ENCODE measurements at places on chromosomes 12 and 14.
A peak's percentile ranks its signal among the peaks of the same experiment; 100 is the strongest.

GRCh38 chr12:54127538-54128259 is 61.1 kb downstream of the SMUG1 start:
- DNase-seq: no peak

GRCh38 chr12:85155791-85156190 is 119.6 kb downstream of the LRRIQ1 start:
- DNase-seq: no peak

- DNase-seq: no peak
Measured at GRCh38 chr12:1421091-1421846, 173.1 kb downstream of the FBXL14 start.

- DNase-seq: no peak
Measured at GRCh38 chr12:47160316-47161244, 80.8 kb upstream of the AMIGO2 start.

GRCh38 chr12:12600659-12601058 is 11.0 kb upstream of the CREBL2 start:
- no peak for DNase-seq

DNA sequence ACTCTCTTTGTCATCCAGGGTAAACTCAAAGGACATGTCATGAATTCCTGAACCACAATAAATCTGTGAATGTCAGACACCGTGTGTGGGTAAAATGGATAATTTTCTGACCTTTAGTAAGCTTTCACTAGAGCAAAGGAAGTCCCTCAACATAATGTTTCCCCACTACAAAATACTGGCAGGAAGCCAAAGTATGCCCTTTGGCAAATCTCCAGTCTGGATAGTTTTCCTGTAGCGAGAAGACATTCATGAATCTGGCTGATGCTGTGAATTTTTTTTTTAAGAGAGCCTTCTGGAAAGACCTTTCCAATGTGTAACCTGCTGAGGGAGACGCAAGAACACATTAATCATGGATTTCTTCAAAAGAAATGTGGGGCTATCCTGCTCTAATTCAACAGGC is 389.6 kb upstream of the DDHD1 start:
- DNase-seq: no peak

- DNase-seq: no peak
Measured at GRCh38 chr14:26896447-26896846, 298.6 kb upstream of the NOVA1 start.

GRCh38 chr12:9757433-9758025 is 3.2 kb downstream of the CD69 start:
- DNase-seq: no peak

DNA sequence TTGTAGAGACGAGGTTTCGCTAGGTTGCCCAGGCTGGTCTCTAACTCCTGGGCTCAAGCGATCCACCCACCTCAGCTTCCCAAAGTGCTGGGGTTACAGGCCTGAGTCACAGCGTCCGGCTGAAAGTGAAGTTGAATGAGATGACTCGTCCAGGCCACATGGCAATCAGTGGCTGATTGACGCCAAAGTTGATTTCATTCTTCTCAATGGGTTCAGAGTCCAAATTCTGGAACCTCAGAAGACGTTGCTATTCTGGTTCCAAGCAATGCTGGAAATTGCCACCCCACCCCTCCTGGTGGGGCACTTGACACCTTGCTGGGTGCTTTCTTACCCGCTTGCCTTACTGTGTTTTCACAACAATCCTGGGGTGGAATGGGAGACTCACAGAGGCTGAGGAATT is 14.9 kb downstream of the ABCB9 start:
- DNase-seq: no peak

- DNase-seq: no peak
Measured at GRCh38 chr14:79278286-79278797, 933.0 kb downstream of the DIO2 start.

DNA sequence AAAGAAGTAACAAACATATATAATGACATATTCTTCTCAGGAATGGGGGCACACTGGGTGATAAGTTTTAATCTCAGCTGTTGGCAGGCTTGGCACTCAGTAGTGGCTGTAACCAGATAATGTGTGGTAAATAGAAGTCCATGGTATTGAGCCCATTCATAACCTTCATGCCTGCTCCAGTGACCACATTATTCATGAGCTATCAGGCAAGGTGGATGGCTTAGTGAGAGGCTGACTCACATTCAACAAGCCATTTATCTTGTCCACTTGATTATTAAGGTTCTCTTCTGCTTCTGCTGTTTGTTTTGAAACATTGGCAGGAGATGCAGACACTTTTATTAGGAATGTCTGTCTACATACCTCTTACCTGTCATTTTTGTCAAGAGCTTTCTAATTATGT is 950.4 kb upstream of the LRFN5 start:
- DNase-seq: no peak

- no peak for DNase-seq
Measured at GRCh38 chr12:15830538-15830937, 41.4 kb upstream of the EPS8 start.

- DNase-seq: no peak
Measured at GRCh38 chr12:75704664-75705063, 193.3 kb upstream of the KRR1 start.

DNA sequence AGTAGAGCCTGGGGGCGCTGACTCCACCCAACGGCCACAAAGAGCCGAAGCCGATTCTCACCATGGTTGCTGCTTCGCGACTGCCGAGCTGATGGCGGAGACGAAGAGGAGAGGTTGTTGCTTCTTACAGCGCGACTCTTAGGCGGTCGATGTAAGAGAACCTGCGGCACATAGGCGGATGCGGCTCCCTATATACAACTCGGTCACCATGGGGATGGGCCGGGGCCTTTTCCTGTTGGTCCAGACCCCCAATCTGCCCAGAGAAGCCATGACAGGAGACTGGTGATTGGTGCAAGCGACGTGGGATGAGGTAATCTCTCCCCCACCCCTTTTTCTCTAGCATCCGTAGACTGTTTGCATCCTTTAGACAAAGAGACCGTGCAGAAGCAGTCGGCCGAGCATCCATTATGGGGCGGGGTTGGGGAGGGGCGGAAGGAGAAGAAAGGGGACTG is at the start of gene TUBA1A:
Gene TUBA1A (minus strand): TSS at position 165 of the 452 bp plus-strand sequence. CDS start 101 bp downstream, at position 64.
- peak; percentile 91 for DNase-seq

GRCh38 chr12:115661112-115661511 is 616.4 kb downstream of the MED13L start:
- DNase-seq: no peak

GRCh38 chr12:110310763-110311162 is 29.7 kb downstream of the ATP2A2 start:
- no peak for DNase-seq

GRCh38 chr14:101082436-101083384 is 179.2 kb upstream of the RTL1 start:
- DNase-seq: no peak

- no peak for DNase-seq
Measured at GRCh38 chr14:61104358-61104757, 123.3 kb downstream of the SLC38A6 start.

DNA sequence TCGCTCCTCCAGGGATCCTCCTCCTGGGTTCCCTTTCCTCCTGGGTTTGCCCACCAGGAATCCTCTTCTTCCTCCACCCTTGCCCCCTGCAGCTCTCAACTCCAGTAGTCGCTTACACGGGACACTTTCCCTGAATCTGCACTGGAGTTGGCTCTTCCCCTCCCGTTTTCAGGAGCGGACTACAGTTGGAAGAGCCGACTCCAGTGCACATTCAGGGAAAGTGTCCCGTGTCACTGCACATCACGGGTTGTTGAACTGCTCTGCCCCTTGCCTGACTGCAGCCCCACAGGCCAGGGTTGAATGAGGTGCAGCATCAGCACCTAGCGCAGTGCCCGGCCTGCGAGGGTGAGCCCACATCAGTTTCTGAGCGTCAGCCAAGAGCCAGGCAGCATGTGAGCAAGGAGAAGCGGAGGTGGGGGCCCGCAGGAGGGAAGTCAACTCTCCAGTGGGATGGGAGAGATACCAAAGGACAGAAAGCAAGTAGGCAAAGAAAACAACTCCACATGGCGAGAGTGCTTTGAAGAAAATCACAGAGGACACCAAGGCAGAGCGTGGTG is 13.1 kb downstream of the RAPGEF3 start:
- no peak for DNase-seq

DNA sequence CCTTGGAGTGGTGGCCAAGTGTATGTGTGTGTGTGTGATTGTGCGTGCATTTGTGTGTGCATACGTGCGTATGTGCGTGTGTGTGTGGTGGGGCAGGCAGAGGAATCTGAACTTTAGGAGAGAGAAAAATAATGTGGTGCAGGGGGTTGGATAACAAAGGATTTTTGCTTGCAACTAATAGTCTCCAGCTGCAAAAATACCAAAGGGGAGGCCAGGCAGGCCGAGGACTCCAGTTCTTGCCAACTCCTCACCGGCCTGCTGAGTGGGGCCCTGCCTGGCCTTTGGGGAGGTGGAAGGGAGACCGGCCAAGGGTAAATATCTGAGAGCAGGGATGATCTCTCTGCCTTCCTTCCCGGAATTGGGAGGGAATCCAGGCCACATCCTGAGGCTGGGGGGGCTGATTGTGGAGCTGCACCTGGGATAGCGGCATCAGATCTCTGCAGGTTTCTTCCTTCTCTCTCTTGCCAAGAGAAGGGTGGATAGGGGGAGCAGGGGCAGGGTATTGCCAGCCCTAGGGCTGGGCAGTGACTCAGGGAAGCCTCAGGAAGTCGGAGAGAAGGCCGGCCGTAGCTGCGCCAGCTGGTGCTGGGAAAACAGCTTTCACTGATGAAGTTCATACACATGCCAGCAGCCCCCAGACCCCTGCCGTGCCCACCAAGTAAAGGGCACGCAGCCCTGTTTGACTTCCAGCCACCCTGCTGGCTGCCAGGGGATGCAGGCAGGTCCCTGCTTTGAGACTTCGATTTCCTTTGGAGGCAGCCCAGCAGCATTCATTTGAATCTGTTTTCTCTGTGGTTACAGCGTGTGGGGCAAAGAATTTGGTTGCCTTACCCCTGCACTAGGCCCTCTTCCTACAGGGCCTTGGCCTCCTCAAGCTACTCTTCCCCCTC is 4.6 kb upstream of the LRP1-AS start:
- DNase-seq: no peak

- no peak for DNase-seq
Measured at GRCh38 chr14:21169573-21169972, 13.7 kb upstream of the OR5AU1 start.

DNA sequence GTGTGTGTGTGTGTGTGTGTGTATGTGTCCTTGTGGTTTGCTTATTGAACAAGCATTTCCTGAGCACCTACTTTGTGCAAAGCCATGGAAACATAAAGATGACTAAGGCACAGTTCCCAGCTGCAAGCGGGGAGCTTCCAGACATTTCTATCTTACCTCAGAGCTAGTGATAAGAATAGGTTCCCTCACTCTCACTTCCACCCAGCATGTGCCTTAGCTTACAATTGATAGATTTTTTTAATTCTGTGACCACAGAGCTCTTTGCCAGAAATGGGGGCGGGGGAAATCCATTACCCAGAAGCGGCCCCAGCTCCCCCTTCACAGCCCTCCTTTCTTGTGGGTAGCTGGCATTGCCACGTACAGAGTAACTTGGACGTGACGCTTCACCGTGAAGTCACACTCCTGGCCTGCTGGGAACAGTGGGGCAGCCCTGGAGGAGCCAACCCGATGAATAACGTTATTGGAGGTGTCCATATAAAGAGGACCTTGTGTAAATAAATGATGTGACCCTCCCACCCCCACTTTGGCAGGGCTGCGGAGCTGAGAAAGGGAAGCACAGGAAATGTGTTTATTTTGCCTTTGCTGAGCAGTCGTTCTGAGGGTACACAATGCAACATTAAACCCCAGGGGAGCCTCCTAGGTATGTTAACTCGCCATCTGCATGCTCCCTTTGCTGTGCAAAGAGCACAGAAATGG is 238.9 kb downstream of the CHST11 start:
- DNase-seq: no peak

DNA sequence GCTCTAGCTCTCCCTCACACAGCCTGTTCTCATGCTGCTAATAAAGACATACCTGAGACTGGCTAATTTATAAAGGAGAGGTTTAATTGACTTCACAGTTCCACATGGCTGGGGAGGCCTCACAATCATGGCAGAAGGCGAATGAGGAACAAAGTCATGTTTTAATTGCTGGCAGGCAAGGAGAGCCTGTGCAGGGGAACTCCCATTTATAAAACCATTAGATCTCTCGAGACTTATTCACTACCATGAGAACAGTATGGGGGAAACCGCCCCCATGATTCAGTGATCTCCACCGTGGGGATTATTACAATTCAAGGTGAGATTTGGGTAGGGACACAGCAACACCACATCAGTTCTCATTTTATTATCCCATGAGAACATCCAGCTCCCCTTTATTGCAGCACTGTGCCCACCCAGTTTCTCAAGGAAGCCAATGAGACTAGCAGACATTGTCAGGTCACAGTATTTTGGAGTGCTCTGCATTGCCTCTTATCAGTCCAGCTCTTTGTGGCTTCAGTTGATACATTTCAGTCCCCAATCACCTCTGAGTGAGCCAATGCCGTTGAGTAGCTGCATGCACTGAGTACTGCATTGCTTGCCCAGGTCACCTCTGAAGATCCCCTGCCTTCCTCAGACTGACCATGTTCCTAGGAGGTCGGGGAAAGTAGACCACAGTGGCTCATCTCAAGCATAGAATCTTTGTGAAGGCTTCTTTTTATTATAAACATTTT is 131.2 kb downstream of the CRADD start:
- no peak for DNase-seq

- DNase-seq: no peak
Measured at GRCh38 chr14:74220991-74221390, 18.3 kb upstream of the VSX2 start.

GRCh38 chr12:94198872-94199271 is 50.5 kb downstream of the PLXNC1 start:
- no peak for DNase-seq

GRCh38 chr14:90827919-90828610 is 11.8 kb upstream of the TTC7B start:
- DNase-seq: peak; percentile 82

- DNase-seq: no peak
Measured at GRCh38 chr14:102469261-102469660, 40.3 kb downstream of the ANKRD9 start.

DNA sequence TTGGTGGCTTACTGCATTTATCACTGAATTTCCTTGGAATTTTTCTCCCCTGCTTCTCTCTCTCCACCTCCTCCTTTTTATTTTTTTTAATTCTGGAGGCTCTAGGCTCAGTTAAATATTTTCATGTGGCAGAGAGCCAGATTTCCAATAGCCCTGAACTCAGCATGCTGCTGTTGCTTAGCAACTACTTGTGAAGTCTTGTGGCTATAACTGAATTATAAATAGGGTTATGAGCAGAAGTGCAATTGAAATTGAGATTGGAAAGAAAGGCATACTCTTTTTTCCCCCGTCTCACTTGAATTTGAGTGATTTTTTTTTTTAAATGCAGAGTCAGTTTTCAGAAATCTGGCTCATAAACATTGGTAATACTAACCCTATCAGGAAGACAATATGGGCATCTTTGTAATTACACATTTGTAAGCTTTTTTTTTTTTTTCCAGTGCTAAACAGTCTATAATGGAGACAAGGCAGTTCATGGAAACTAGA is 38.3 kb downstream of the ATF7IP start:
- no peak for DNase-seq

- DNase-seq: no peak
Measured at GRCh38 chr12:67833602-67834001, 155.6 kb upstream of the IFNG-AS1 start.

- DNase-seq: no peak
Measured at GRCh38 chr12:127340381-127340780, 926.6 kb upstream of the TMEM132C start.

GRCh38 chr12:48037267-48037915 is 33.1 kb upstream of the COL2A1 start:
- no peak for DNase-seq

- no peak for DNase-seq
Measured at GRCh38 chr12:63918800-63919300, 74.3 kb downstream of the SRGAP1 start.

- no peak for DNase-seq
Measured at GRCh38 chr12:104768033-104768432, 190.1 kb downstream of the SLC41A2 start.

GRCh38 chr12:49352351-49352750 is 5.7 kb downstream of the DNAJC22 start:
- no peak for DNase-seq

All from stimulated activated CD8-positive, alpha-beta memory T cell treated with anti-CD3 and anti-CD28 coated beads, Interleukin-2, amount 100 ng/mL, for 1 hour (primary cell).